ENCODE measurements at places on chromosomes 6 and 20.

DNA sequence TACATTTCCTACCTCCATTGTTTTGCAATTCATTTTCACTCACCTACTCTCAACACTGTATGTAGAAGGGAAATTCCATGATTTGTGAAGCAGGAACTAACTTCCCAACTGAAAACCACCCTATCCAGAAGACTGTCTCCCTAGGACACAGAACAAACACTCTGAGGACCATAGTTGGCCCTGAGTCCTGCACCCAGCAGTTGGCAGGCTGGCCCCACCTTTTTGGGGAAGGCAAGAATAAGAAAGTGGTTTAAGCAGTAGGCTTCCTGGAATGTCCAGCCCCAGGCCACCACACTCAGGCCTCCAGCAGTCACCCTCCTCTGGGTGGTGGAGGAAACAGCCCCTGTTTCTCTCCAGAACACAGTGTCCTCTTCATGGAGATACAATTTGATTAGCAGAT, 258.8 kb downstream of the ARHGAP18 start:
- no peak for DNase-seq

GRCh38 chr6:157542414-157543160, 161.6 kb downstream of the ZDHHC14 start:
- DNase-seq, result no peak

GRCh38 chr20:346640-347316, at the start of gene NRSN2:
TSS of gene NRSN2 (plus strand) at chr20:347111. CDS start at chr20:349644, 2,533 bp downstream.
- peak; percentile 72 for DNase-seq

DNA sequence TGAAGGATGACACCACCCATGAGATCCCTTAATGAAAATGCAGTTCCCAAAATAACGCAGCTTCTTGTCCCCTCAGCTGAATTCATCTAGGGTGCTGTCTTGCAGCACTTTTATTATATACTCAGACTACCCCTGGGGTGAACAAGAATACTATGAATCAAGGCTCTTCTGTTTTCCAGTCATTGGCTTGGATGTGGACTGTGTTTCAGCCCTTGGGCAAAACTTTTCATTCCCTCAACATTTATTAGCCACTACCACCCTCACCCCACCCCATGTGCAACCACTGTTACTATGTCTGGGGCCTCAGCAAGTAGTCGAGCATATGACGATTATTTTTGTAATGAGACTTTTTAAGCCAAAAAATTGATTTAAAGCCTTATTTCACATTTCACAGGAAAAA, 319.2 kb upstream of the PLN start:
- DNase-seq, result no peak

DNA sequence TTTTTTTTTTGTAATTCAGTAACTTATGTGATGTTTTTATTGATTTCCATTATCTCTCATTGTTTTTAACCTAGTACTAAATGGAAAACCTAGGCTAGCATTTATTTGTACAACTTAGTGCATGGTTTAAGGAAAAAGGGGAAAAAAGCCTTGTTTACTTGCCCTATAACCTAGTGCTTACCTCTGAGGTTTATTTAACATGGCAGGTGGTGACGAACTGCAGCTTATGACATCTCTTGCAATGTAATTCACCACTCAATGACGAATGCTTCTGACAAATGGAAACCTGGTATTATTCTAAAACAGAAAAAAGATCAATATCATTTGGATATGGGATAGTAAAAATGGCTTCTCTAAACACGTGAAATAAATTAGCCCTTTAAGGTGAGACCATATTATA, 618.6 kb upstream of the FLRT3 start:
- DNase-seq, result no peak

- DNase-seq, result no peak
Measured at GRCh38 chr6:14501914-14502313, 384.3 kb downstream of the CD83 start.
